ENCODE measurements at places on chromosomes 1 and 21. TPM values are rescaled to one million over a fixed set of nuclear protein-coding genes. Genes with fewer than 3 reads are reported as not detected.

- no peak for DNase-seq
These were observed 7.3 kb downstream of the SH3BGRL3 start for GRCh38 chr1:26287033-26287711.

- no peak for DNase-seq
These were observed 37.0 kb upstream of the PARP1 start for GRCh38 chr1:226444901-226445300.

- no peak for DNase-seq
These were observed 106.0 kb upstream of the TIAM1 start for GRCh38 chr21:31449921-31450535.

DNA sequence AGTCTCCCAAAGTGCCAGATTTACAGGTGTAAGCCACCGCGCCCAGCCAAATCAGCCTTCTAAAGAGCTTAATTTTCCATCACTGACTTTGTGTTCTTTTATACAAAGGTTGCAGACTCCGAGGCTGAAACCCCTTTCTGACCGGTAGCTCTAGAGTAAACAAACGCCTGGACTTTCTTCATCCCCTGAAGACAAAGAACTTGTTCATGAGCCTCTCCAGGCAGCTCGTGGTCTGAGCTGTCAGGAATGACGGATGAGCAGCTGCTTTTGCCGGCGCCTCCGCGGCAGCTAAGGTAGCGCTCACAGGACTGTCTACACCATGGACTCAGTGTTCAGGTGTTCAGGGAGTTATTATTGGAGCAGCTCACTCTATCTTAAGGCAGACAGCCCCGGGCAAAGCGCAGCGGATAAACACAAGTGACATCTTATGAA lies 128.5 kb upstream of the ERRFI1 start:
- no peak for DNase-seq

GRCh38 chr21:18373606-18374005 lies 30.0 kb downstream of the TMPRSS15 start:
- no peak for DNase-seq

GRCh38 chr1:44724955-44725698 lies 5.8 kb downstream of the RNU5D-1 start:
- no peak for DNase-seq

- no peak for DNase-seq
These were observed 79.7 kb downstream of the POFUT2 start for GRCh38 chr21:45207839-45208626.

GRCh38 chr1:244318512-244318911 lies 133.2 kb downstream of the ADSS2 start:
- DNase-seq = no peak

- DNase-seq = no peak
These were observed 39.7 kb upstream of the ETV3 start for GRCh38 chr1:157177733-157178394.

DNA sequence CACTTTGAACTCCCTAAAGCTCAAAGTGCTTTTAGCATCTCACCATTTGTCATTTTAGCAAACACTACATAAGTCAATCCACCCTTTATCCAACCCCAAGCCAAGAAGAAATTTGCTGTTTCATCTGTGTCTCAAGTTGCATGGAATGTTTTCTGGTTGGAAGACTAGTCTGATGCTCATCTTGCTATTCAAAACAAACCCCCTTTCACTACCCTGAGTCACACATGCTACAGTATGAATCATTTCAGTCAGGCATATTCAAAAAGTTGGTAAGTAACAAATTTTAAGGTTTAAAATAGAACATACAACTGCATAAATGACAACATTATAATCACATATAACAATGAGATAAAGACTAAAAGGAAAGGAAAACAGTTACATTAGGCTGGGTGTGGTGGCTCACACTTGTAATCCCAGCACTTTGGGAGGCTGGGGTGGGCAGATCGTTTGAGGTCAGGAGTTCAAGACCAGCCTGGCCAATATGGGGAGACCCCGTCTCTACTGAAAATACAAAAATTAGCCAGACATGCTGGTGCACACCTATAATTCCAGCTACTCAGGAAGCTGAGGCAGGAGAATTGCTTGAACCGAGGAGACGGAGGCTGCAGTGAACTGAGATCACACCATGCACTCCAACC lies 38.7 kb downstream of the DSTYK start:
- no peak for DNase-seq

DNA sequence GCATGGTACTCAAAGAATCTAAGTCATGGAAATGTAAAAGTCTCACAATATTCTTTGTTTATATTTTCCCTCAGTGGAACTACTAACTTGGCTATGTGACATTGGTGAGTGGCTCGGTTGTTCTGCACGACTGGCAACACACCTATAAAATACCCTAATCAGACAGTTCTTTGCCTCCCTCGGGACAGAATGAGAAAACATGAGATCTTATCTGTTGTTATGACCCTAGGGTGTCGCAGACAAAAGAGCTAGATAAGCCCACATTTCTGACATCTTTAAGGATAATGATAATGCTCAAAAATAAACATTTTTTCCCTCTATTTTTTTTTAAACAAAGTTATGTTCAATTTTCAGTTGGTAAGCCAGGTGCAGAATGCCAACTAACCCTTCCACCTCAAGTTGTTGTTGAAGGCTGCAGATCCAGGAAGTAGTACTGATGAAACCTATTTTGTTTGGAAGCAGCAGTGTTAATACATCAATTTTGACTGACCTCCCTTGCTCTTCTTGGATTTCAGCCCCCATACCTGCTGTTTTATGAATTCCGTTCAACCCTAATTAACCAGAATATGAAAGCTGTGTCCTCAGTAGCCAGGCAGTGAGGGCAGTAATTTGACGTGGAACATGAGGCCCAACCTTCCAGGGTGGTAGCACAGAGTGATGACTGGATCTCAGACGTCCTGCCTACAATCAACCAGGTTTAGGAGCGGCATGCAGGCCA lies 108.7 kb upstream of the DUSP10 start:
- DNase-seq = no peak

Gene HLX
- 10.3 TPM for polyA plus RNA-seq

Gene SIKE1
- 62.4 TPM for polyA plus RNA-seq

Gene ADORA1
- polyA plus RNA-seq = 5.2 TPM

Gene XKR8
- 8.1 TPM for polyA plus RNA-seq

Gene MSH4
- 0.22 TPM for polyA plus RNA-seq

Gene GPR153
- polyA plus RNA-seq = 6.8 TPM

Gene CATSPERE
- polyA plus RNA-seq = 2.6 TPM

Gene GUCA2A
- polyA plus RNA-seq = not detected

Gene C1orf141
- 0.23 TPM for polyA plus RNA-seq
